ENCODE measurements at places on chromosomes 4 and X. TPM values are rescaled to one million over a fixed set of nuclear protein-coding genes. Genes with fewer than 3 reads are reported as not detected.

DNA sequence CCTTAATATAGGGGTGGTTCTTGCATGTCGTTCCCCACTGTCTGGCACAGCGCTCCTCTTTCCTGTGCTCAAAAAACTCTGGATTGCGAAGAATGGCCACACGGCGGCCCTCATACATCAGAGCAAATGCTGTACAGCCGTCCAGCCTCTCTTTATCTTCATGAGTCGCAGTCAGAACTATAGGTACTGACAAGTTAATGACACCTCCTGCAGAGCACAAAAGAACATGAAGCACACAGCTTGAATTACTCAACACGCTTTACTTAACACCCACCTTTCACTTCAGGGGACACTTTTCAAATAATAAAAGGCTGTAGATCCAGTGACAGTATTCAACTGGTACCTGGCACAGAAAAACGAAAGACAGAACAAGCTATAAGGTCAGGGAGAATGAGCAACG lies 65.3 kb downstream of the PAPSS1 start:
- DNase-seq, result no peak

The DNAAF6 gene
- not detected for total RNA-seq

DNA sequence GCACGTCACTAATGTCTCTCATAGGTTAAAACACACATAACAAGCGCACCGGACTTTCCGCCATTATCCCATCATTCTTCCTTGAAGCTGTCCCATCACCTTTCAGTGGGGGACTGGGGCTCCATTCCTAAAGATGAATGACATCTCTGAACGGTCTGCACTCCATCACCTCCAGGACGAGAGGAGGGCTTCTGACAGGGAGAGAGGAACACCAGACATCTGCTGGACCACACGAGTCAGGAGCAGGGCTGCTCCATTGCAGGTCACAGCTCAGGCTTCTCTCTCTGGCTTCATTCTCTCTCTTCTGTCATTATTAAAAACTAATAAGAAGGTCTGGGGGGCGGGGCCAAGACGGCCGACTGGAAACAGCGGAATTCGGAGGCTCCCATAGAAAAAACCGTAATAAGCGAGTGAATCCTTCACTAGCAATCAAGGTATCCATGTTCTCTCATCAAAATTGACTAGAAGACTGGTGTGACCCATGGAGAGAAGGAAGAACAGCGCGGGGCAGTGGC lies 289.8 kb downstream of the LDB2 start:
- DNase-seq, result no peak

The PWWP3B gene
- not detected for total RNA-seq

- no peak for DNase-seq
These were observed 11.3 kb downstream of the LAMP2 start for GRCh38 chrX:120457766-120458180.

- DNase-seq, result no peak
These were observed 159.0 kb downstream of the LRBA start for GRCh38 chr4:150855981-150856510.

GRCh38 chrX:6203462-6204215 lies 25.0 kb downstream of the NLGN4X start:
- DNase-seq, result no peak

Measured in esophagus squamous epithelium (tissue), 5 donors.